ENCODE measurements at places on chromosomes 6 and 20. TPM values are rescaled to one million over a fixed set of nuclear protein-coding genes. Genes with fewer than 3 reads are reported as not detected.

Gene GNRH2
- 0.78 TPM for total RNA-seq

Gene SLC22A7
- not detected for total RNA-seq

Gene NUS1
- total RNA-seq: 25.8 TPM

Gene RAET1L
- total RNA-seq: not detected

Gene CGA
- total RNA-seq: not detected

Gene CRISP2
- not detected for total RNA-seq

Gene DPM1
- total RNA-seq: 37.2 TPM

DNA sequence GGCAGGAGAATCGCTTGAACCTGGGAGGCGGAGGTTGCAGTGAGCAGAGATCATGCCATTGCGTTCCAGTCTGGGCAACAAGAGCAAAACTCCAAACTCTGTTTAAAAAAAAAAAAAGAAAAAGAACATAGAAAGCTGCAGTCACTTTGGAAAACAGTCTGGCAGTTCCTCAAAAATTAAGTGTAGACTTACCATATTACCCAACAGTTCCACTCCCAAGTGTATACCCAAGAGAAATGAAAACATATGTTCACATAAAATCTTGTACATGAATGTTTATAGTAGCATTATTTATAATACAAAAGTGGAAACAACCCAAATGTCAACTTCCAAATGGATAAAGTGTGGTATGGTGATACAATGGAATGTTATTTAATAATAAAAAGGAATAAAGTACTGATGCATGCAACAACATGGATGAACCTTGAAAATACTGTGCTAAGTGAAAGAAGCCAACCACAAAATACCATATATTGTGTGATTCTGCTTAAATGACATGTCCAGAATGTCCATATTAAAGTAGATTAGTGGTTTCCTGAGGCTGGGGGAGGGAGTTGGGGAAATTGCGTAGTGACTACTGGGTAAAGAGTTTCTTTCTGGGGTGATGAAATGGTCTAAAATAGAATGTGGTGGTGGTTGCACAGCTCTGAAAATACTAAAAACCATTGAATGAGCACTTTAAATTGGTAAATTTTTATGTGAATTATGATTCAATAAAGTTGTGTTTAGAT lies 62.9 kb downstream of the SUN5 start:
- H3K27ac ChIP-seq: no peak overlapping the region
- no peaks in the 10 kb centered on the region for H3K27me3 ChIP-seq
- no peak overlapping the region for H3K4me3 ChIP-seq
- no peak for DNase-seq
- H3K4me1 ChIP-seq: no peaks in the 10 kb centered on the region

DNA sequence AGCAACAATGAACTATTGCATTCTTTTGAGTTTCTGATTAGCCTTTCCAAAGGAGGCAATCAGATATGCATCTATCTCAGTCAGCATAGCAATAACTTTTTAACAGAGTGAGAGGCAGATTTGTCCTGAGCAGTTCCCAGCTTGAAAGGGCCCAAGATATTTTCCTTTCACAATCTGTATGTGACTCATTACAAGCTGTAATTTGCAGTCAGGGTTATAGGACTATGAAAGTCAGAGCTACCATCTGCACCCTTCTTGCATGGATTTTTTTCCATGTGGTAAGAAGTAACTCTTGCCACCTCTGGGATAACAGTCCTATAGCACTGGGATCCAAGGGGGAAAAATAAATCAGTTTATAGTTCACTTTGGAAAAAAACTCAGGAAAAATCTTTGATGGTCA lies 318.2 kb upstream of the RGS17 start:
- no peak overlapping the region for H3K4me3 ChIP-seq
- H3K4me1 ChIP-seq: no peaks in the 10 kb centered on the region
- H3K27ac ChIP-seq: no peak overlapping the region
- no peaks in the 10 kb centered on the region for H3K27me3 ChIP-seq

DNA sequence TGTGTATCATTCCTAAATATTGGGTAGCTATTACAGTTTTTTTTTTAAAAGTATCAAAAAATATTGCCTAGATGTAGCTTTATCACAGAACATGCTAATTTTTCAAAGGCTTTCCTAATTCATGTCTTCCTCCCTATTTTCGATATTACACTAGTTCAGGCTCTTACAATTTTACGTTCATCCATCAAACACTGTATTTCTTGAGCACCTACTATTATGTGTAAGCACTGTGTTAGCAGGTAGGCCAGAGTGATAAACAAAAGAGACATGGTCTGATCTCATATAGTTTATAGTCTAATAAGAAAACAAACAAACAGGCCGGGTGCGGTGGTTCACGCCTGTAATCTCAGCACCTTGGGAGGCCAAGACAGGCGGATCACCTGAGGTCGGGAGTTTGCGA lies 69.5 kb downstream of the FAM217A start:
- no peaks in the 10 kb centered on the region for H3K27me3 ChIP-seq
- H3K36me3 ChIP-seq: no peaks in the 10 kb centered on the region
- H3K27ac ChIP-seq: no peak overlapping the region
- no peak for DNase-seq
- H3K4me1 ChIP-seq: peaks cover 3% of the 10 kb centered on the region

- DNase-seq: no peak
- H3K4me1 ChIP-seq: peaks cover 19% of the 10 kb centered on the region
- H3K4me3 ChIP-seq: no peak overlapping the region
- H3K27me3 ChIP-seq: no peaks in the 10 kb centered on the region
- no peaks in the 10 kb centered on the region for H3K36me3 ChIP-seq
Observed at GRCh38 chr6:148997865-148998264, 251.0 kb downstream of the UST start.

- H3K27me3 ChIP-seq: no peaks in the 10 kb centered on the region
- DNase-seq: no peak
- H3K4me1 ChIP-seq: peaks cover 2% of the 10 kb centered on the region
- no peak overlapping the region for H3K27ac ChIP-seq
- H3K36me3 ChIP-seq: no peaks in the 10 kb centered on the region
Observed at GRCh38 chr20:35232575-35232974, 6.1 kb downstream of the MMP24 start.

DNA sequence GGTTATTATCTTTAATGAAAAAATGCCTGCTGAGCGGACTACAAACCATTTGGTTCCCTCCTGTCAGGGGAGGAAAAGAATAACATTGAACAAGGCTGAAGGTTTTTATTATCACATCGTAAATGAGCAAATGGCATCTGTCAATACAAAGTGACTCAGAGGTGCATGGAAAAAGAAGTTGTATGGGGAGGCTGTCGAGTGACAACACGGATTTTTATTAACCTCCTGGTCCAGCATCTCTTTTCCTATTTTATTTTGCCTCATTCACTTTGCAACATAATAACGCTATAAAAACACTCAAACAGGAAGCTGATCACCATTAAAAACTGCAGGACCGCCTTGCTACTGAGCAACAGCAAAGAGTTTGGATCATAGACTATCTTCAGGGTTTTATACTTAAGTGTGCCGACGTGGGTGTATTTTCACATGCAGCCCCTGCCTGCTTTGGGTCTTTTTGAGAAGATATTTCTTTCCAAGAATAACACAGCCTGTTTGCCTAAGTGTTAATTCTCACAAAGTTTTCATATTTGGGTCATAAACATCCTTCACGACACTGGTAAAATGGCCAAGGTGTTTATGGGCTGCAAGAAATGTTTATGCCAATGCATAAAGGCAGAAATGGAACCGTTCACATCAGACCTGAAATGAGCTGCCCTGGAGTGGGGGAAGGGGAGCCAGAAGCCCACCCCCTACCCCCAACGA lies 132.1 kb upstream of the SALL4 start:
- no peak overlapping the region for H3K27ac ChIP-seq
- no peaks in the 10 kb centered on the region for H3K4me1 ChIP-seq
- H3K4me3 ChIP-seq: no peak overlapping the region

GRCh38 chr6:83873869-83874268 lies 14.4 kb downstream of the CYB5R4 start:
- no peak overlapping the region for H3K27ac ChIP-seq
- DNase-seq: no peak
- no peaks in the 10 kb centered on the region for H3K4me1 ChIP-seq
- H3K27me3 ChIP-seq: no peaks in the 10 kb centered on the region
- no peaks in the 10 kb centered on the region for H3K36me3 ChIP-seq
- no peak overlapping the region for H3K4me3 ChIP-seq

- peaks cover 5% of the 10 kb centered on the region for H3K4me1 ChIP-seq
- DNase-seq: no peak
- H3K27me3 ChIP-seq: no peaks in the 10 kb centered on the region
- no peaks in the 10 kb centered on the region for H3K36me3 ChIP-seq
Observed at GRCh38 chr6:25171301-25171700, 107.9 kb upstream of the CARMIL1 start.

DNA sequence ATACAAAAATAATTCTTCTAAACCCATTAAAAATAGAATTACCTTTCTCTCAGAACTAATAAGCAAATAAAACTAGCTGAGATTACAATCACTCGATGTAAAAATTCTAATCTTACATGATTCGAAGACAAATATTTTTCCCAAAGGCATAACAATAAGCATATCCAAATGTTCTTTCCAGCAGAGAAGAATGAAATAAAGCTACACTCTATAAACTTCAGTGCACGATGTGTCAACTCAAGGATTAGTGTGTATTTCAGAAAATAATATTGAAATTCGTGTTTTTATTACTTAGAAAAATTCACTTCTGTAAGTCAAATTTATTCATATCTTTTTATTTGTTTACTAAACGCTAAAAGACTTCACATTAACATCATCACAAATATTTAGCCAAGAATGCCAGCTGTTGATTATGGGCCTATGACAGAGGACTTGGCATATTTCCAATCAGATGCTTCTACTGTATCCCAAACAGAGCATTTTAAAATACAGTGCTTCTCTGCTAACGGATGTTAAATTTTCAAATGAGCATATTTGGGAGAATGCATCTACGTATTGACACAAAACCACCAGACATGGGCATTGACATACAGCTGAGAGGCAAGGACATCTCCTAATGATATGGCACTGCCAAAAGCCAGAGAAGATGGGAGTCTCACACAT lies 54.7 kb upstream of the PDE7B start:
- H3K36me3 ChIP-seq: no peaks in the 10 kb centered on the region
- no peak overlapping the region for H3K27ac ChIP-seq
- H3K4me3 ChIP-seq: no peak overlapping the region
- no peaks in the 10 kb centered on the region for H3K27me3 ChIP-seq
- H3K4me1 ChIP-seq: peaks cover 2% of the 10 kb centered on the region

GRCh38 chr6:156190270-156190669 lies 586.9 kb upstream of the ARID1B start:
- no peak for DNase-seq
- H3K4me3 ChIP-seq: no peak overlapping the region
- no peaks in the 10 kb centered on the region for H3K36me3 ChIP-seq
- no peaks in the 10 kb centered on the region for H3K27me3 ChIP-seq

- no peaks in the 10 kb centered on the region for H3K4me1 ChIP-seq
- H3K4me3 ChIP-seq: no peak overlapping the region
- no peaks in the 10 kb centered on the region for H3K27me3 ChIP-seq
- no peaks in the 10 kb centered on the region for H3K36me3 ChIP-seq
- no peak overlapping the region for H3K27ac ChIP-seq
- DNase-seq: no peak
Observed at GRCh38 chr6:63792736-63793464, 157.3 kb downstream of the PHF3 start.

DNA sequence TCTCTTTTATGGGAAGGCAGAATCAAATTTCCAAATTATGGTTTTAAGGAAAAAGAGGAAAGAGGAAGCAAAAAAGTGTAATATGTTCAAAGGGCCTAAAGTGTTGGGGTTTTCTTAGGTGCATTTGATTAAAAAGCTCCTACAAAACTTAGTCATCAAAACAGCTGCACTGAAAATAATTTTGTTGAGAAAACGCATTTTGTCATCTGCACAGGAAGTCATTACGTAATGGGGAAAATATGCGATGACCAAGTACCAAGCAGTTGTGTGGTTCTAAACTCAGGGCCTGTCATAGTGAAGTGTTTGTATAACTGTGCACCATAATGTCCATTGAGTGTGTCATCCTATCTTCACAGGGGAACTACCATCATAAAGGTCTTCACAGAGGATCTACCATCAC lies 15.6 kb downstream of the HAO1 start:
- DNase-seq: no peak
- no peaks in the 10 kb centered on the region for H3K27me3 ChIP-seq
- H3K4me3 ChIP-seq: no peak overlapping the region
- no peaks in the 10 kb centered on the region for H3K36me3 ChIP-seq

GRCh38 chr6:30071858-30072257 lies 3.7 kb downstream of the RNF39 start:
- no peak overlapping the region for H3K27ac ChIP-seq
- H3K27me3 ChIP-seq: no peaks in the 10 kb centered on the region
- DNase-seq: no peak
- peaks cover 8% of the 10 kb centered on the region for H3K4me1 ChIP-seq
- no peak overlapping the region for H3K4me3 ChIP-seq

DNA sequence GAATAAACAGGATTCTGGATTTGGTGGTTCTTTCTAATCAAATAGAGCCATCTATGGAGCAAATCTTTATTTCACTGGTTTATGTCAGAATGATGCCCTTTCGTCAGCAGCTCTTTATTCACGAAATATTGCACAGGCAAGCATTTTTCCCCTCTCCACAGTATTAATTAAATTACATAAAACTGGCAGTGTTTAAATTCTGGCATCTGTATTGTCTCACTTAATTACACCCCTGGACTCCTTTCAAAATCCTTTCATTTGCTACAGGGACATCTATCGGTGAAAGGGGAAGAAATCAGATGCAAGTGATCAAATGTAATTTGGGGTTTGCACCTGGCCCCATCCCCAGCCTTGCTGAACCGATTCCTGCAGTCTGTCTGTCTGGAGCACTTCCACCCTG lies 801.9 kb downstream of the QKI start:
- H3K36me3 ChIP-seq: no peaks in the 10 kb centered on the region
- H3K27ac ChIP-seq: no peak overlapping the region
- H3K27me3 ChIP-seq: no peaks in the 10 kb centered on the region
- no peaks in the 10 kb centered on the region for H3K4me1 ChIP-seq
- H3K4me3 ChIP-seq: no peak overlapping the region
- DNase-seq: no peak

DNA sequence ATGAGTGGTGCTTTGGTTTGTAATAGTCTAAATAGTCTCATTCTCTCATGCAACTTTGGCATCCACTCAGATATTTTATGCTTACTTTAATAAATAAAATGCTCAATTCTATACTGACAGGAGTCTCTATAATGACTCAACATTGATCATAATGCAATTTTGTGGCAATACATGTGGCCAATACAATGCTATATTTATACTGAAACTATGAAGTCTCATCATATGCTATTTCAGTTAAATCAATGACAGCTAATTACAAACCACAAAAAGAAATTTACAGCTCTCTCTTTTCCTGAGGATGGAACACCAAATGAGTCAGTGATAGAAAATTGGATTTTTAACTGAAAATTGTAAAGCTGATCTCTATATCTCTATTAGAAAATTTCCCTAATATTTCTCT lies 77.1 kb downstream of the WASF1 start:
- no peak for DNase-seq
- H3K36me3 ChIP-seq: no peaks in the 10 kb centered on the region
- no peak overlapping the region for H3K27ac ChIP-seq
- H3K27me3 ChIP-seq: no peaks in the 10 kb centered on the region
- H3K4me1 ChIP-seq: no peaks in the 10 kb centered on the region
- H3K4me3 ChIP-seq: no peak overlapping the region

GRCh38 chr6:73180763-73181619 lies 44.3 kb downstream of the KHDC1L start:
- H3K36me3 ChIP-seq: no peaks in the 10 kb centered on the region
- H3K4me3 ChIP-seq: no peak overlapping the region
- no peaks in the 10 kb centered on the region for H3K4me1 ChIP-seq
- DNase-seq: no peak

GRCh38 chr6:113488061-113488460 lies 369.1 kb upstream of the MARCKS start:
- no peaks in the 10 kb centered on the region for H3K36me3 ChIP-seq
- DNase-seq: no peak
- H3K4me1 ChIP-seq: no peaks in the 10 kb centered on the region
- no peaks in the 10 kb centered on the region for H3K27me3 ChIP-seq

Measured in ovary (tissue), 10 donors.